Activated T-cell treated with anti-CD3 and anti-CD28 coated beads, Interleukin-2, amount 50 U/mL, for 72 hours (primary cell): ENCODE measurements at places on chromosomes 13 and 19. TPM values are rescaled to one million over a fixed set of nuclear protein-coding genes. Genes with fewer than 3 reads are reported as not detected.

The CXCL17 gene
- total RNA-seq: not detected

DNA sequence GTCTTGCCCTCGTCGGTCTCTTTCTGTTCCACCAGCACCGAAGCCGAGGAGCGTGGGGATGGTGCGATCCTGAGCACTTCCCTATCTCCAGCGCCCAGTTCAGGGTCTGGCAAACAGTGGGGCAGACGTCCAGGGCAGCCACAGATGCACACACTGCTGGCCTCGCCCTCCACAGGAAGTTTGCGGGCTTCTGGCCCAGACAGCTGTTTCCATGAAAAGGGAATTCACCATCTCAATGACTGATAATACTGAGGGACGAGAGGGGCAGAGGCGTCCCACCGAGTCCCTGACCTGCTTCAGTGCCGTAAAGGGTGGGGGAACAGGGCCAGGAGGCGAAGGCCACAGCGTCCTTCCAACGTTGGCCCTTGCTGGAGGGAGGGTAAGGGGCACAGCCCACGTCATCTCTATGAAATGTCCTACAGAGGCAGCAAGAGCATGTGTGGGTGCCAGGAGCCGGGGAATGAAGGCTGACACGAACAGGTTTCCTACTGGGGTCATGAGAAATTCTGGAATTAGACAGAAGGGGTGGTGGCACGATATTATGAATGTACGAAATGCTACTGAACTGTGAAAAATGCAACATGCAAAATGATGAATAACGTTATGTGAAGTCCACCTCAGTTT lies 19.5 kb downstream of the SHC2 start:
- no peak for DNase-seq

The AXL gene
- total RNA-seq: 0.17 TPM

- DNase-seq: no peak
These were observed 23.9 kb upstream of the NAPA start for GRCh38 chr19:47538812-47539211.
